Left kidney (tissue), 8 donors: ENCODE measurements at places on chromosomes 2 and 18.

DNA sequence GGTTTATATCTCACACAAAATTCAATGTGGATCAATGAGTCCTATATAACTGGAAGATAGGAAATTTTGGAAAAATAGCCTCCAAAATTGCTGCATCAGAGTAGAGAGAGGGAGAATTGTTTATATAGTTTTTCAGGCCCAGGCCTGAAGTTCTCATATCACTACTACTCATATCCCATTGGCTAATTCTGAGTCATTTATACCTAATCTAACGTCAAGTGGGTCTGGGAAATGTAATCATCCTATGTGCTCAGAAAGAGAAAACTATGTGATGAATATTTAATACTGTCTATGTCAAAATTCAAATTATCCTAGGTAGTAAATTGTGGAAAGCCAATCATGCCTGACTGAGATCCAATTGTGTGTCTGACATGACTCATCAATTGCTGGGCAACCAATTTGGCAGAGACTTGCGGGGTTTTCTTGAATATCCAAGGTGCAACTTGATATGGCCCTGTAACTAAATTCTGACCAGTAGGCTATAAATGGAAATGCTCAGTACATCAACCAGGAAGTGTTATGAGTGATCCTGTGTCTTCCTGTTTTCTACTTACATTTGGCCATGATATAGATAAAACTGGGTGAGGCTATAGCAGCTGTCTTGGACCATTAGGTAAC, 744.4 kb downstream of the KCNJ3 start:
- no peak for DNase-seq

- DNase-seq, result no peak
Observed at GRCh38 chr2:239749272-239749873, 275.8 kb downstream of the NDUFA10 start.

DNA sequence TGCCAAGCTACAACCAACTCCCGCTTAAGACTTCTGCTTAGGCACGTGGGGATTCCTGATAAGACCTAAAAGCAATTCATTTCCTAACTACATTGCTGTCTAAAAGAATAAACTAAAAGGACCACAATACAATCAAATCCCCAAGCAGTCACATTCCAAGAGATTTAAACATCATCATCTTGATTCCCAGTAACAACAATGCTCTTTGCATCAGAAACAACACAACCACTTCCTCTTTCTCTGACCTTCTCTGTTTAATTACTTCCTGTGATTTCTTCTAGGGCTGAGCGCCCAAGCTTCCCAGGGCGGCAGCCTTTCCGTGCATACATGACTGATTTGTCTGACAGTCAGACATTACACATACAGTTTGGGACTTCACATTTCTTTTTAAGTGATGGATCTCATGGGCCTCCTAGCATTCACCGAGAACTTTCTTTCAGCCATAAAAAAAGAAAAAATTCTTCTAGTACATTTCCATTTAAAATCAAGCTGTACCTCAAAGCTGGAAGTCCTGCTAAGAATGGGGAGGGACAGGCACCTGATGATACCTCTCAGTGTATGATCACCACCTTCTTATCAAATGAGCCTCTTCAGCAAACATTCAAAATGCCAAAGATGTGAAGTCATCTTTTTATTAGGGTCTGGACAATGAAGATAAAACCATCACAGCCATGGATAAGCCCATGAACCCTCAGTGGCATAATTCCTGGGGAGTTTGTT, 11.5 kb downstream of the SPRED2 start:
- no peak for DNase-seq

DNA sequence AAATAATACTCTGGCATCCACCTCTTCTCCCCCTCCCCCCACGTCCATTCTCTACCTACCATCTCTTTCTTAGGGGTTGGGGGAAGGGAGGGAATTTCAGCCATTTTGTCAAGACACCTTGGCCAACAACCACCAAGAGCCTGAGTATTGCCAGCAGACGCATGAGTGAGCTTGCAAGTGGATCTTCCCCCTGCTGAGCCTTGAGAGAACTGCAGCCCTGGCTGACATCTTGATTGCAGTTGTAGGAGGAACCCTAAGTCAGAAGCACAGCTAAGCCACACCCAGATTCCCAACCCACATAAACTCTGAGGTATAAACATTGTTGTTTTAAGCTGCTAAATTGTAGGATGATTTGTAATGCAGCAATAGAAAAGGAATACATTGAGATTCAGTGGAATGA, 165.6 kb downstream of the TMEFF2 start:
- no peak for DNase-seq

GRCh38 chr2:217975626-217976025, 27.2 kb downstream of the TNS1 start:
- DNase-seq, result no peak

DNA sequence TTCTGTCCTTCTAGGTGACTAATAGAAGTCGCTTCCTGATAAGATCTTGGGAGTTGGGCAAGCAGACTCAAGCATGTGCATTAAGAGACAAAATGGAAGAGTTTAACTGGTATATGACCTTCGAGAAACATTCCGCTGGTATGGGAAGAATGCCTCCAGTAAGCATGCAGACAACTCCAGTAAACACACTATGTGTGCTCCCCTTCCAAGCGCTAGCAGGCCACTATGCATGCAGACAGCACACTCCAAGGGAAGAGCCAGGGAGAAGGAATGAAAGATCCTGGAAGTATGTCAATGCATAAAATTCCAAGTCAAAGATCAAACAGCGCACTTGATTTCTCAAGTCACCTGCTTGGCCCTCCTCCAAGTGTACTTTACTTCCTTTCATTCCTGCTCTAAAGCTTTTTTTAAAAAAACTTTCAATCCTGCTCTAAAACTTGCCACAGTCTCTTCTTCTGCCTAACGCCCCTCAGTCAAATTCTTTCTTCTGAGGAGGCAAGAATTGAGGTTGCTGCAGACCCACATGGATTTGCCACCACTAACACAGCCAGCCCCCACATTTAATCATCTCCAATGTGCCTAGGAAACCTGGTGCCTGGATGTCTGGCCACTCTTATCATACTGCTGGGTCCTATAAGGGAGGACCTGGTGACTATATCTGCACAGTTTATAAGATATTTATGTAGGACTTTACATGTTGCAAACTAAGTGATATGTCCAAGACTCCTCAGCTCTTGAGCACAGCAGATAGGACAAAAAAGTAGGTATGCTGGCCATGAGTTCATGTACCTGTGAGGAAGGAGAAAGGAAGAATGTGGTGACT, 239.8 kb downstream of the PDE11A start:
- no peak for DNase-seq

- DNase-seq, result peak; percentile 66
Observed at GRCh38 chr2:165440367-165440766, 29.1 kb upstream of the CSRNP3 start.

- no peak for DNase-seq
Observed at GRCh38 chr2:55138014-55138881, 88.0 kb upstream of the RTN4 start.

GRCh38 chr18:52077251-52077983, 262.6 kb upstream of the DCC start:
- DNase-seq, result no peak

DNA sequence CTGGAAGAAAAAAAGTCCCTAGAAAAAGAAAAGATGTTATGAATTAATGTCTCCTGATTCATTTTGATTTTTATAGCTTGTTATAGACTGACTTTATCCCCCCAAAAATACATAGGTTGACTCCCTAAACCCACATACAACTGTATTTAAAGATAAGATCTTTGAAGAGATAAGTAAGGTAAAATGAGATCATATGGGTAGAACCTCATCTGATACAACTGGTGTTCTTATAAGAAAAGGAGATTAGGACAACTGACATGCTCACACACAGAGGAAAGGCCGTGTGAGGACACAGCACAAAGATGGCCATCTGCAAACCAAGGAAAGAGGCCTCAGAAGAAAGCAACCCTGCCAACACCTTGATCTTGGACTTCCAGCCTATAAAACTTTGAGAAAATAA, 117.5 kb downstream of the CD226 start:
- no peak for DNase-seq

GRCh38 chr18:55249550-55249949, 290.3 kb upstream of the CCDC68 start:
- no peak for DNase-seq

DNA sequence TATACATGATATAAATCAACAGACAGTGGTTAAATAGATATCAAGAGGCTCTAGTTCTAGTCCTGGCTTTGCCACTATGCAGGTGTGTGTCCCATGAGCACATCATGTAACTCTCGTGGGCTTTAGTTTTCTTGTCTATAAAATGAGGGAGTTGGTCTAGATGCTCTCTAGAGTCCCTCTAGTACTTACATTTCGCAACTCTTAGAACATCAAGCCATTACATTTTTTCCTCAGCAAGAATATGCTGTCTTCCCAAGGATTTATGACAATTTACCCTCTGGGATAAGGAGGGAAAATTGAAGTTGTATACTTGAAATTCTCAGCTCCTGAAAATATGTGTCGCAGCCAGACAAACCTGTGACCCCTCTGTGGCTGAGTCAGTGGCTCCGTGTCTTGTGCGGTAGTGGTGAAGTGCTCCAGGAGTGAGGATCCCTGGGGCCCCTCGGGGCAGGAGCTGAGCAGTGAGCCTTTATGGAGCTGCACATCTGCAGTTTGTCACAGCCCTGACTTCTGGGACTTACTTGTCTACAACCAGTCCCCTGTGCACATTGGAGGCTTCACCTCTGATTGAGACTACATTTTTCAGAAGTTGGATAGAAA, 6.8 kb downstream of the PKP4 start:
- DNase-seq, result no peak

DNA sequence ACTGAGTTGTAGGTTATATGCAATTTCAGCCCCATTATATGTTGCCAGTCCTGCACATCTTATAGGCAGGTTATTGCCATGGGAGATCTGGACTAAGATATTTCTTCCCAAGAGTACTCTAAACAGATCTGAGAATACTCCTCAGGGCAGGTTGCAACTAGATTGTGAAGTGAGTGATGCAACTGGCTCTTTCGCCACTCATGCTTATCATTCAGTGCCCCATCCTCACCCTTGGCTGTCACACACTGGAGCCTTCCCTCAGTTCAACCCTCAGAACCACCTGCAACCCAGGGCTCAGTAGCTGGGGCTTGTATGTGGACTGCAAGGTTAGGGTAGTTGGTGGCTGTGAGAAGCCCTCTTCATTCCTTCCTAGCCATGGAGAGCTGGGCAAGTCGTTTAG, 14.1 kb downstream of the MERTK start:
- DNase-seq, result no peak

GRCh38 chr2:229888031-229888430, 33.8 kb downstream of the TRIP12 start:
- no peak for DNase-seq

- no peak for DNase-seq
Observed at GRCh38 chr2:3386448-3386958, 7.0 kb downstream of the TRAPPC12 start.

DNA sequence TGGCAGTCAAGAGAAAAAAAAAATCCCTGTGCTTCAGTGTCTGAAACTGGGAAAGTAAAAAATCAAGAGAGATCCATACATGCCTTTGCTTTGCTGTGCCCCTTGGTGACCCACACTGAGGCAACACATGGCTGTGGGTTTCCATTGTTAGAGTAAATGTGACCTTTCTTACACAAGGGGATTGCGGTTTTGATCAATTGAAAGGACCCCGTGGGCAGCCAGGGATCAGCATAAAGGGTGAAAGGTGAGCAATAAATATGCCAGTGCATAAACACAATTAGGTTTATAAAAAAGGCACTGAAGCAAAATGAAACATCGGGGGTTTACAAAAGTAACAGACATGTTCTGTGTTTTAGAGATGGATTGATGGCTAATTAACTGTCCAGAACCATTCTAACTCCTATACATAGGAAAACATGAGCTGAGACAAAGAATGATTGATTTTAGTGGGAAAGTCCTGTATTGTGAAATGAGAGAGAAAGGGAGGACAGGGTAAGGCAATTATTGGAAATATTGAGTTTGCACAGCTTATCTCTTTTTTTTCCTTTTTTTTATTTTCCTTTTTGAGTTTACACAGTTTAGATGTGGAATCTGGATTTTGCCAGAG, 40.7 kb upstream of the BBS5 start:
- DNase-seq, result no peak

GRCh38 chr18:22962004-22962403, 28.9 kb downstream of the RBBP8 start:
- DNase-seq, result no peak

DNA sequence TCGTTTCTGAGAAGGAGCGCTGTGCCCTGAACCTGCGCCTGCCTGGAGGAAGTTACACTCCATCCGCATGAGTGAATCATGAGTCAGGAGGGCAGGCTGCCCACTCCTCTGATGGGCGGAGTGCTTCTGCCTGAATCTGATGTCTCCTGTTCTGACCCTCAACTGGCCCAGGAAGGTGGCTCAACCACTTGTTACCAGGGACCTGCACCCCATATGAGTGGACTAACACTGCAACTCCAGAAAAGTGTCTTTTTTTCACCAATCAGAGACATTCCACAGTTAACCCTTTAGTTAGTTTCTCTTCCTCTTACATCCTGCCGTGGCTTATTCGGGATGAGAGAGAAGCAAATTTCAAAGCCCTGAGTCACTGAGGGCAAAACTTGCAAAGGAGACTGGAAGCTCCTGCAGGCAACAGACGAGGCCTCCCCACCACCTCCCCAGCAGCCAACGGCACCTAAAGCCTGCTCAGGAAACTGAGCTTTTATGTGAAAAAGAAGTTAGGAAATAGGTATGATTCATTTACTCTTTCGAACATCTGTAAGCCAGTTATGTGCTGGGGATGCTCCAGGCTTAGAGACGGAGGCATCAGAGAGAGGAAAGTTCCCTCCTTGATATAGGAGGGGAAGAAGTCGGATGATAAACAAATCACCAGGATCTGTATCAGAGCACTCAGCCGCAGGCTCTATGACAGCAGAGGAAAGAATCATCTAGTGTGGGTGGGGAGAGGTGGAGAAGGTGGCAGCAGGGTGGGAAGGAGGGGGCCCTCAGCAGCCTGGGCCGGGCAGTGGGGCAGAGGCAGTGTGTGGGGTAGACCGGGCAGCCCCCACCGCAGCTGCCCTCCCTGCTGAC, 30.9 kb downstream of the MBP start:
- no peak for DNase-seq

- no peak for DNase-seq
Observed at GRCh38 chr2:2788076-2788475, 457.0 kb upstream of the MYT1L start.

DNA sequence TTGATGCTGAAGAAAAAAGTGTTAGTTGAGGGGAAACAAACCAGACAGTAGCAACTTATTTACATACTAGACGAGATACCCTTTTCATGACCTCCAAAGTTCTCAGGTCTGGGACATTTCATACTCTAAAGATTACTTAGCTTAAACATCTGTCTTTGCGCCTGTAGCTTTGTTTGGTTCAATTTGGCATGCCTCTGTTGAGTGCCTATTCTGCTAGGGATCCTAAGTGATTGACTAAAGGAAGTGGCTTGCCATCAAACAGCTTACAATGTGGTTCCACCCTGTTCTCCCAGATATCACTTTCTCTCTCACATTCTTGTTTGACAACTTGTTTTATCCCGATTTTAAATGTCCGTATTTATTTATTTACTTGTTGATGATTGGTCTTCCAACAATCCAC, 488.8 kb downstream of the PARD3B start:
- DNase-seq, result no peak
